ENCODE measurements at places on chromosomes 3 and 15.

GRCh38 chr15:68525815-68526214 is 53.0 kb upstream of the CORO2B start:
- DNase-seq, result no peak

DNA sequence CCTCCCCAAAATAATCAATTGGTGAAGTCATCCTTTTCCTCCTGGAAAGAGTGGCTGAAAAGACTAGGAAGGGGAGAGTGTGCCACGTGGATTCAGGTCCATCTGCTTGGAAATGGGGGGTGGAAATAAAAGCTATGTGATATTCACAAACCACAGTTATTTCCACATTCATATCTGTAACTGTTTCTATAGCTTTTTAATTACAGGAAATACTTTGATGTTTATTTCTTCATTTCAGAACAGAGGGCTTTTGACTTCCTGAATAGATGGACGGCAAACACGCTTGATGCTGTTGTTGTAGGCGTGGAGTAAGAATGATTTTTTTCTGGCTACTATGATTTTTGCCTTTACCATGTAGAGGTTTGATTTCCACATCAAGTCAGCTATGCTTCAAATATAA is 10.1 kb downstream of the AADACL2 start:
- no peak for DNase-seq

DNA sequence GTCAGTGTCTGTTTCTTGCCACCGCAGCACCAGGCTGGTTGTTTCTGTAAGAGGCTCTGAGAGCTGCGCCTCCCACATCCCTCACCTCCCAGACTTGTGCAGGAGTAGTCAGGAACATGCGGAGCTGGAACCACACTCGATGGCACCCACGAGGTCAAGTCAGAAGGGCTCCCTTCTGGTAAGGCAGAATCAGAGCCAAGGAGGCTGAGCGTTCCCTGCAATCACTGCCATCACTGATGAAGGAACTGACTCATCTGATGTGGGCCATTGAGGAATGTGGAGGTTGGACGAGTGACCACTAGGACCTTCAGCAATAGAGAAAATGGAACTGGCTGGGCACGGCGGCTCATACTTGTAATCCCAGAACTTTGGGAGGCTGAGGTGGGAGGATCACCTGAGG is 35.7 kb upstream of the BLM start:
- DNase-seq, result peak; percentile 62

- peak; percentile 19 for DNase-seq
Measured at GRCh38 chr3:151896246-151897012, 23.0 kb downstream of the SUCNR1 start.

DNA sequence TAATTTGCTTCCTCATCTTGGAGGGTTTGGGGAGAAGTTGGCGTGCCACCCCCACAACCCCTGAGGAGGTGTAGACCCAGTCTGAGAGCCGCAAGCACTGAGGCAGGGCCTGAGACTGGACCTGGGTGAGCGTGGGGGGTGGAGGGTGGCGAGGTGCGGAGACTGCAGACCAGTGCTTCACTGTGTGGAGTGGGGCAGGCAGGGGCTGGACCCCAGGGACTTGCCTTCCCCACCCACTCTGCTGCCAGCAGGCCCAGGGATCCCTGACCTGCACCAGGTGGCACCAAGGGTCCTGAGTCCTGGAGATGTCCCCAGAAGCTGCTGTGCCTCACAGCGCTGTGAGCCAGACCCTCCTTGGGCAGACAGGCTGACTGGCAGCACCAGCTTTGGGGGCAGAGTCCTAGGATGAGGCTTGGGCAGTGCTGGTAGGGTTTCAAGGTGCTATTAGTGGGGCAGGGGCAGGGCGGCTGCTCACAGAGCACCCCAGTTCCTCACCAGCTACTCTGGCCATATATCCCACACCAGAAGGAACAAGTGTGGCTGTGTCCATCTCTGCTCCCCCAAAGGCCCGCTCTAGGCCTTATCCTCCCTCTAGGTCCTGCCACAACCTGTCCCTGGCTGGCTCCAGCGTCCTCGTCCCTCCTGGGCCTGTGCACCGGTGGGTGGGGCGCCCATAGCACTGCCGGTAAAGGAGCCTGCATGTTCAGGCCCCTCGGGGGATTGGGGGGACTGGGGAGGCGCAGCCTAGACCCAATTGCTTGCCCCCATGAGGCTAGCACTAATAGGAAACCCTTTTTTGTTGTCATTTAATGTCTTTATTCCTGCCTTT is 11.8 kb downstream of the ZBTB47 start:
- no peak for DNase-seq

GRCh38 chr15:37098468-37099318 is 1.7 kb downstream of the MEIS2 start:
- no peak for DNase-seq

GRCh38 chr15:89179966-89180875 is 41.2 kb downstream of the RLBP1 start:
- DNase-seq, result no peak

DNA sequence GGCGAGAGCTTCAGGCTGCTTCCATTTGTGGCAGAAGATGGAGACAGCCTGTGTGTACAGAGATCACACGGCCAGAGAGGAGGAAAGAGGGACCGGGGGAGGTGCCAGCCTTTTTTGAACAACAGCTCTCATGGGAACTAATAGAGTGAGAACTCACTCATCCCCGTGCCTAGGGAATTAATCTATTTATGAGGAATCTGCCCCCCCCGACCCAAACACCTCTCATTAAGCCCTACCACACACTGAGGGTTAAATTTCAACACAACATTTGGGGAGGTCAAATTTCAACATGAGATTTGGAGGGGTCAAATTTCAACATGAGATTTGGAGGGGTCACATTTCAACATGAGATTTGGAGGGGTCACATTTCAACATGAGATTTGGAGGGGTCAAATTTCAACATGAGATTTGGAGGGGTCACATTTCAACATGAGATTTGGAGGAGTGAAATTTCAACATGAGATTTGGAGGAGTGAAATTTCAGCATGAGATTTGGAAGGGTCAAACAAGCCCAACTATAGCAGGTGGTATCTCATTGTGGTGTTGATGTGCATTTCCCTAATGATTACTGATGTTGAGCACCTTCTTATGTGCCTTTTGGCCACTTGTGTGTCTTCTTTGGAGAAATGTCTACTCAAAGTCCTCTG is 20.6 kb upstream of the RFTN1 start:
- DNase-seq, result no peak

DNA sequence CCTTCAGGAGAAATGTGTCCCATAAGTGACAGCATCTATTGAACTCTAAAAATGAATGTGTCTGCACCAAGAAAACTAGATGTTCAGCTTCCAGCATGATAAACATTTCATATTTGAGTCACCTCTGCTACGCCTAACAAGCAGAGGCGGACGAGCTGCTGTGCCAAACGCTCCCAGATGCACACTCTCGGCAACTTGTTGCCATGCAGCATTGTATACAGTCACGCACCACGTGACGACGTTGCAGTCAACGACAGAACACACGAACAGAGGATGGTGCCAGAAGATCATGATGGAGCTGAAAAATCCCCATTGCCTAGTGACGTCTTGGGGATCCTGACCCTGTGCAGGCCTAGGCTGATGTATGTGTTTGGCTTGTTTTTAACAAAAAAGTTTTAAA is 137.5 kb downstream of the XXYLT1 start:
- peak; percentile 93 for DNase-seq

GRCh38 chr3:34198309-34198708 is 399.9 kb downstream of the PDCD6IP start:
- DNase-seq, result no peak

- DNase-seq, result no peak
Measured at GRCh38 chr15:91516866-91517265, 336.6 kb upstream of the SLCO3A1 start.

DNA sequence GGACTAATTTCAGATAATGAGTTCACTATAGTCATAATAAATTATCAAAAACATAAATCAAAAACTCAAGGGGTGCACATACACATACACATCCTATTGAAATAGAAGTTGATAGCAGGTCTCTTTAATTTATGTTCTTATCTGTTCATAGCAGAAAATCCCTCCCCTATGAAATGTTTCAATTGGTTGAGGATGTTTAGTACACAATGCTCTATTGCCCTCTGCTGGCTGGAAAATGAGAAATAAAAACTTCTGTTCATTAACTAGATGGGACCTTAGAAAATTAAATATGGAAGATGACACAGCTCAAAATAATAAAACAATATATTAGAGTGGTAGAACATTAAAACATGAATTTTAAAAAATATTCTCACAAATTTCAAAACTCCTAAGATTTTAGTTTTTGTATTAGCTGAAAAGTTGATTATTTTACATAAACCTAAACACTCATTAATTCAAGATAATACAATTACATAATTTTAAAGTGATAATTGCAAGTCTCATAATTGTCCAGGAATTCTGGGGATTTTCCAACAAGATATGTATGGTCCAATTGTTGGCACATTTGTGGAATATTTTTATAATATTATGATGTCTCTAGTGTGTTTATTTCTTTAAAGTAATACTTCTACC is 735.0 kb downstream of the ROBO1 start:
- no peak for DNase-seq

GRCh38 chr3:48543271-48543866 is 13.2 kb downstream of the PFKFB4 start:
- DNase-seq, result no peak

GRCh38 chr3:100899440-100900091 is 93.7 kb downstream of the ABI3BP start:
- no peak for DNase-seq

DNA sequence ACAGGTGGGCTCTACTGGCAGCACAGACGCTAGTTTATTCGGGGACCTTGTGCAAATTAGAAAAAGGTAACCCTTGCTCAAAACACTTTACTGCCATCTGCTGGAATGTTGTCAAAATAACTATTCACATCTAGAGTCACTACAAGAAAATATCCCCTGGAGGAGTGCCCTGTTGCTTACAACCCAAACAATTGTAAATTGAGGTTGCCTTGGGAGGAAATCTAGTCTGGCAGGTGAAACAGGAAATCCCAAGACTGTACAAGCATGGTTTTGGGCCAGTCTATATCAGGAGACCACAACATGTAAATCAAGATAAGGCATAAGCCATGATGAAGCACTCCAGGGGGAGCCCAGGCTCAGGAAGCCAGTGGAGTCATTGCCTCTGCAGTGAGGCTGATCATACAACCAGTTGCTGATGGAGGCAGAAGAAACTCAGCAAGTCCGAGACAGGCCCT is 136.8 kb upstream of the ACP3 start:
- DNase-seq, result peak; percentile 37

DNA sequence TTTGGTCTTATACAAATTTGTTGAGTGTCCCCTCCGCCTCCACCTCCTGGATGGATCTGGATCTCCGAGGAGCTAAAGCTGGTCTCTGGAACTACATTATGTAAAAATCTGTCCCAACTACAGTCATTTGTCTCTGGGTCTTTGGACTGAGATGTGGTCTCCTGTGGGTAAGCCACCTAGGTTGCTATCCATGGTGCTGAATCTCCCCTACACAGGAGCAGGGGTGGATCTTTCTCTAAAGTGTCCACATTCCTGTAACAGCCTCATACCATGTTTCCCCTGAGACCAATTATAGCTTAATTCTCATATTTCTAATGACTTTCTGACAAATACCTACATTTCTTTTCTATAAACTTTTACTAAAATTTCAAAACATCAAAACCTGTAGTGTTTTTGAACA is 625.8 kb downstream of the TAFA4 start:
- DNase-seq, result no peak
